ENCODE measurements at places on chromosomes 11 and 22. TPM values are rescaled to one million over a fixed set of nuclear protein-coding genes. Genes with fewer than 3 reads are reported as not detected.

DNA sequence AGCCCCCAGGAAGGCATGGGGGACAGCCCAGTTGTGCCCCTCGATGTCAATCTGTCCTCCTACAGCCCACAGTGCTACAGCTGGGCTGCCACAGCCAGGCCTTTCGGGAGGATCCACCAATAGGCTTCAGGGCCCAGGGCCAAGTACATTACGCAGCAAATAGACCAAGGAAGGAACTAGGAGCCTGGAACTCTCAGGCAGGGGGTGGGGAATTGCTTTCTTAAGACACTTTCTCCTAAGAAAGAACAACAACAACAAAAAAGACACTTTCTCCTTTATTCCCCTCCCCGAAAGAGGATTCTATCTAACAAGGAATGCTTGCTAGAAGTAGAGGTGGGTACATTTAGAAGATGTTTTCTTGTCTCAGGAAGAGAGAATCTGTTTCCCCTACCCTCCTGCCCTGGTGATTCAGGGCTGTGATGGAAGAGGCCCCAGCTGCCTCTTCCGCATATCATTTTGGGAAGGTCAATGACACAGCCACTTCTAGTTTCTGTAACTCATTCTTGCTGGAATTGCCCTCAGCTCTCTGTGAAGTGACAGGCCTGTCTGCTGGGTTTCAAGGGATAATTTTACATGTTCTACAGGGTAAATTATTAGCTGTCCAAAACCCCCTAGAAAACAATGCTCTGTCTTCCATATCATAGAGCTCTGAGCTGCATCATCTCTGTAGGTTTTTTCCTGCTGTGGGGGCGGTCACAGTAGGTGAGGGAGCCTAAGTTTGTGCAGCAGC lies 6.0 kb upstream of the MALAT1 start:
- H3K27me3 ChIP-seq = no peaks in the 10 kb centered on the region
- peak overlapping the region; percentile 36 for H3K4me3 ChIP-seq
- H3K4me1 ChIP-seq = peaks cover 88% of the 10 kb centered on the region
- H3K36me3 ChIP-seq = no peaks in the 10 kb centered on the region
- peak overlapping the region; percentile 95 for H3K27ac ChIP-seq
- DNase-seq = peak; percentile 71

DNA sequence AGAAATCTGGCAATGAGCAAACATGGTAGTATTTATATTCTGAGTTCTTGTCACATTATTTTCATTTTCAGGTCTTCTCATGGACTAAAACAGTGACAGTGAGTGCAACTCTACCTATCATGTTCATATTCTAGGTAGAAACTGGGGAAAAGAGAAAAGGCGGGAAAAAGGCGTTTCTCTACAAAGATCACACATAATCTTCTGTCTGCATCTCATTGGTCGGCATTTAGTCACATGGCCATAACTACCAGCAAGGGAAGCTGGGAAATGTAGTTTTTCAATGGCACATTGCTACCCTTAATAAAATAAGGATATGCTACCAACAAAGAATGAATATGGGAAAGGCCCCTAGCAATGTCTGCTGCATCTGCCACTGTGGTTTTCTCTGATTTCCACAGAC lies 57.6 kb upstream of the B3GAT1 start:
- no peak overlapping the region for H3K4me3 ChIP-seq
- no peak for DNase-seq
- no peaks in the 10 kb centered on the region for H3K4me1 ChIP-seq

DNA sequence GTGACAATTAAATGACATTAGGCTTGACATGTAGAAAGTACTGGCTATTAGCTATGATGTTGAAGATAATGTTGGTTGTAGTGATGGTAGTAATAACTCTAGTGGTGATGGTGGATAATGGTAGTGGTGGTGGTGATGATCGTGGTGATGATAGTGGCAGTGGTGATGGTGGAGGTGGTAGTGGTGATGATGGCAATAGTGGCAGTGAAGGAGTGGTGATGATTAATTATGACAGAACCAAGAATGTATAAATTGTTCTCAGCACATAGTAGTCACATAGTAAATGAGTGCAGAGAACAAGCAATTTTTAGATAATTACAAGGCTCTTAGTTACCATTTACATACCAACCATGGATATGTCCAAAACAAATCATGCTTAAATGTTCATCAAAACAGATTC lies 5.3 kb upstream of the CD44 start:
- no peaks in the 10 kb centered on the region for H3K36me3 ChIP-seq
- H3K4me3 ChIP-seq = no peak overlapping the region
- peaks cover 12% of the 10 kb centered on the region for H3K4me1 ChIP-seq
- H3K27me3 ChIP-seq = no peaks in the 10 kb centered on the region

DNA sequence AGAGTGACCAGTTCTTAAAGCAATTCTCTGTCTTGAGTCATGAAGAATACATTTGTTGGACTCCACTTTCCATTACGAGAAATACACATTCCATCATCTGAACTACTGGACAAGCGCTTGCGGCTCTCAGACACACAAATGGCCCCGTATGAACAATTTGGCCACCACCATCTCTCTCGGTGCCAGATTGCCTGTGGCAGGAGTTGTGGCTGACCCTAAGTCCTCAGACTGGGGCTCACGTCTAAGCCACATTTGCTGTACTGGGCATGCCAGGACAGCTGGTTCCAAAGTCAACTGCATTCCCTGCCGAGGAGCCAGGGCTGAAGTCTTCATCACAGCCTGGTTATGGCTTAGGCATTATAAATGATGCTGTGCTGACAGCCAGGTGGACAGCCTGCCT lies 227.5 kb downstream of the MIAT start:
- no peak overlapping the region for H3K27ac ChIP-seq
- H3K4me1 ChIP-seq = peaks cover 44% of the 10 kb centered on the region
- DNase-seq = peak; percentile 35
- H3K4me3 ChIP-seq = no peak overlapping the region

DNA sequence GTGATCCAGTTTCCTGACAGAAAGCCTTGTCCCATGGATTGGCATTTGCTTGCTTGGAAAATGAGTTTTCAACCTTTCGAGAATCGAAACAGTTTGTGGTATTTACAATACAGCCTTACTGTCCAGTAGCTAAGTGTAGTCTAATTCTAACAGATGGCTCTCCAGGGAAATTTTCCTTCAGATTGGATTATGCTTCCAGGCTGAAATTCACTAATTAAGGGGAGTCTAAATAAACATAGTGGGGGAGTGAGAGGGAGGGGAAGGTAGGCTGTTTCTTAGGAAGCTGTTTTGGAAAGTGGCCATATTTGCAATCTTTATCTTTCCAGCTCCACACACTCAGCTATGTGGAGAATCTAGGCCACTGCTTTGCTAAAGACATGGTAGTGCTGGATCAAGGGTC lies 81.3 kb downstream of the SYT9 start:
- H3K27ac ChIP-seq = no peak overlapping the region
- no peaks in the 10 kb centered on the region for H3K36me3 ChIP-seq
- no peaks in the 10 kb centered on the region for H3K4me1 ChIP-seq
- no peak for DNase-seq

NFAM1 gene
- under 0.01 TPM for total RNA-seq

CCDC89 gene
- total RNA-seq = 4.1 TPM

HEPHL1 gene
- not detected for total RNA-seq

All from osteoblast (primary cell).